ENCODE measurements at places on chromosomes 1 and 21.
A peak's percentile ranks its signal among the peaks of the same experiment; 100 is the strongest.

GRCh38 chr1:9292361-9293240 lies at the start of gene SPSB1:
Gene SPSB1, plus strand, starts transcription at chr1:9292894. Its CDS starts 62,998 bp downstream, at chr1:9355892.
- DNase-seq: peak; percentile 70

- no peak for DNase-seq
Observed at GRCh38 chr1:235408503-235408960, 41.3 kb downstream of the TBCE start.

DNA sequence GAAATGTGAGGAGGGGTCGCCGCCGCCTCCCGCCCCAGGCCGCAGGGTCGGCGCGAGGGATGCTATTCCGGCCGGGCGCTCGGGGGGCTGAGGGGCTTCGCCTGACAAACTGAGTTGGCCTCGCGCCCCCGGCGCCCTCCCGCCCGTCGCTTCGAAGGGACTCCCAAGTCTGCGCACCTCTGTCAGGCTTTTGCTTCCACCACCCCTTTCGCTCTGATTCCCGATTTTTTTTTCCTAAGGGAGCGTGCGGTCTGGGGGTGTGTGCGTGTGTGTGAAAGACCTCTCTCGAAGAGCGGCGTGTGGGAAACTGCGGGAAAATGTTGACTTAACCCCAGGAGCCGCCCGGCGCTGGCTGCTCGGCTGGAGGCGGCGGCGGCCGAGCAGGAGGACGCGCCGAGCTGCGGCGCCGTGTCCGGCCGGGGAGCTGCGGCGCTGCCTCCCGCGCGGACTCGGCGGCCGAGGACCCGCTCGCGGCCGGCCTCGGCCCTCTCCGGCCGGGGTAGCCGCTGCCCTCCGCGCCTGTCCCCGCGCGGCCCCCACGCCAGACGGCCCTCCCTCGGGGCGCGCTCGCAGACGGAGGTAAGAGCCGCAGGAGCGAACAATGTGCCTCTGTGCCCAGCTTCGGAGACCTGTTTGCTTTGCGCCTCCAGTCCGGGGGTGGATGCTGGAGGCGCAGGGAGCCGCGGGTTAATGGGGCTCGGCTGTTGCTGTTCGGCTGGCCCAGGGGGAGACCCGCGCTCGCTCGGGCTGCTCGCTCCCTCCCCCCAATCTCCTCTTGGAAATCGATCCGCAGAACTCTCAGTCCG lies 1.1 kb downstream of the ADGRL2 start:
- no peak for DNase-seq

DNA sequence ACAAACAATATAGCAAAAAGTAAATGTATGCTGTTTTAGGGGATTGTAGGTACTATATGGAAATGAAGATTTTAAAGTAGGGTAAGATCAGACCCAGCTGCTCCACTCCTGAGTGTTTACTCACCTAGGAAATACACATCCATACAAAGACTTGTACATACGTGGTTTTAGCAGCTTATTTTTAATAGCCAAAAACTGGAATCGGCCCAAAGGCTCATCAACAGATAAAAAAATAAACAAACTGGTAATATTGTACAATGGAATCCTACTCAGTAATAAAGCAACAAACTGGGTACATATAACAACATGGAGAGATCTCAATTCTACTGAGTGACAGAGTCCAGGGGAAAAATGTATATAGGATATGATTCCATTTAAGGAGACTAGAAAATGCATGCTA lies 179.2 kb upstream of the TMEM51 start:
- no peak for DNase-seq

- DNase-seq: peak; percentile 86
Observed at GRCh38 chr1:12450090-12450755, 167.8 kb downstream of the DHRS3 start.

GRCh38 chr1:54178296-54179070 lies 21.3 kb downstream of the CYB5RL start:
- no peak for DNase-seq

DNA sequence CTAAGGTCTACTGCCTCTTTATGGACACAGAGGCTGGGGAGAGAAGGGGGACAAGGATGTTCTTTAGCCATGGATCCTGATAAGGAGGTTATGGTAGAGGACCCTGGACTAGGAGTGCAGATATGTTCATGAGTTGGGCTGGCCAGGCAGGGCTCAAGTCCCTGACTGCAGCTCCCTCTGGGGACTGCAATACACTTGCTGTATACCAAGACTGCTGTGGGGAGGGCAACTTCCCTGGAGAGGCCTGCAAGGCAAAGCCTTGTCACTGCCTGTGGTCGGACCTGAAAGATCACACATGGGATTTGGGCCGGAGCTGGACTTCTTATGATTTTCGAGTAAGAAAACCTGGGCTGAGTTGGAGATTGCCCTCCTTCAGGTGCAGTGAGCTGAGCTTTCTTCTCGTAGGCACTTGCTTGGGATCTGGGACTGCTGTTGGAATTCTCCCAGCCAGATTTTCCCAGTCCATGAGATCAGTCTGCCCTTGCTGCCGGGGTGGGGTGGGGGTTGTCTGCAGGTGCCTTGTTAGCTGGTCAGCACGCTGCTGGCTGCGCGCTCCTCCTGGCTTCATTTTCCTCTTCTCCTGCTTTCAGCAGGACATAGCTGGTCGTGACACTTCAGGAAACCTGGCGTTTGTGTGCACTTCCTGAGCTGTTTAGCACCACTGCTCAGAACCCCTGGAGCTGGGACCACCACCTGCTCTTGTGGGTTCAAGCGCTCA lies 49.0 kb upstream of the KCNJ6 start:
- DNase-seq: no peak

GRCh38 chr21:34158866-34159835 lies 85.8 kb downstream of the MRPS6 start:
- no peak for DNase-seq

- no peak for DNase-seq
Observed at GRCh38 chr21:35226328-35226727, 177.2 kb upstream of the RUNX1 start.

DNA sequence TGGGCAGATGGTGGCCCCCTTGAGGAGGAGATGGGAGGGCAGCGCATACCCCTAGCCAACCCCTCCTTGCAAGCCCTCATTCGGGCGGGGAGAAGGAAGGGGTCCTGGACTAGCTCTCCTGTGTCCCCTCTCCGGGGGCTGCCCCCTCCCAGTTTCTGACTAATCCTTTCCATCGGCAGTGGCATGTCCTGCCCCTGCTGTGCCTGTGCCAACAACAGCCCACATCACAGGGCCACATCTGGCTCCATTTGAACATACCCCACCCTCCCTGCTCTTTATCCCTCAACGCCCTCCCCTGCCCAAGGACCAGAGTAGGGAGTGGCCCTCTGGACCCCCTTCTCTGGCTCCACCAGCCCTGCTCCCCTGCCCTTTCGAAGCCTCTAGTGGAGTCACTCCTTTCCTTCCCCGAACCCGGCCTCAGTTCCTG lies 11.0 kb upstream of the LMNA start:
- no peak for DNase-seq

DNA sequence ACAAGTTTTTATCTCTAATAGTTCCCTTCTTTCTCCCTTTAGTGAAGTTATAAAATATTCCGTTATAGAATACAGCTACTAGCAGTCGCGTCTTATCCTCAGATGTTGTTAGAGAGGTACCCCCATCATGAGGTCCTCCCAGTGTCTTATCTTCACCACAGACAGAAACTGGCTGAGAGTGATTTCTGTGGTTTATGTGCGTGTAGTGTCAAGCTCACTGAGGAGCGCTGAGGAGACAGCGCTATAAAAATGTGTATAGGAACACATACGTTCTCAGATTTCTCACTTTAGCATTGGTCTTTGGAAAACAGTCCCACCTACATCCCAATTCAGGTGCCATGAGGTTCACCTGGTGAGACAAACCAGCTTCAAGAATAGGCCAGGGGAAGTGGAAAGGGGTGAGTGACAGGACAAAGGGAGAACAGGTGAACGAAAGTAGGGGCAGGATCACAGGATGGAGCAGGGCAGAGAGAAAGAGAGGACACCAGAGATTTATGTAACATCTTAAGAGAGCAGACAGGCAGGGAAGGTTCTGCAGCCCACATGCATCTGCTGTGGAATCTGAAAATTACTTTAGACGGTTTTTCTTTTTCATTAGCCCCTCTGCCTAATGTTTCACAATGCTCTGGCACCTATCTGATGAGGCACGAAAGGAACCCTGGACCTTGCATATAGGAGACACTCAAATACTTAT lies 2.7 kb upstream of the PLEKHO1 start:
- DNase-seq: no peak

DNA sequence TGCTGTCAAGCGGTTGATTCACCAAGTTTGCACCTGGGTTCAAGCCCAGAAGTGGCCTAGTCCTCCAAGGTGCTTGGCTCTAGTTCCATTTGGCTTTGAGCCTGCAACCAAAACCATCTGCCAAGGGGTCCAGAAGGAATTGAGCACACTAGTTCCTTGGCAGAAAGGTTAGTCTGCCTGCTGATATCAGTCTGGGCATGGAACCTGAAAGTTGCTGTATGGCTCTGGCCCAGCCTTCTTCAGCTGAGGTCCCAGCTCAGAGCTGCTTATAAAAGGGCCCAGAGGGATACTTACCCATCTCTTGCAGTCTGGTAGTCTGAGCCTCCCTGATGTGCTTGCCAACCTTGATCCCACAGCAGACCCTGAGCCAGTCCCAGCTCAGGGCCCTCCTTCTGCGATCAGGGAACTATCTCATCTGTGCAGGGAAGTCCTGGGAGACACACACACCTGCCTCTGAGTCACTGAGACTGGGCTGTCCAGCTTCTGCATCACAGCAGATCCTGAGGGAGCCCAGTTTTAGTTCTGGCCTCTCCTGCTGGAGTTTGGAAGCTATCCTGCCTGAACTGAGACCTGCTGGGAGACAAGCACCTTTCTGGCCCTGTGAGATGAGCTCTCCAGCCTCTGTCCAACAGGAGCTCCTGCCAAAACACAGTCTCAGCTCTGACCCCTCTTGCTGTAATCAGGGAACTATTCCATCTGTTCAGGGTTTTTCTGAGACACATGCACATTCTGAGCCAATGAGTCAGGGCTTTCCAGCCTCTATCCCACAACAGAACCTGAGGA lies 75.8 kb downstream of the CTH start:
- DNase-seq: peak; percentile 20

GRCh38 chr1:168829876-168830275 lies 100.9 kb upstream of the DPT start:
- no peak for DNase-seq

DNA sequence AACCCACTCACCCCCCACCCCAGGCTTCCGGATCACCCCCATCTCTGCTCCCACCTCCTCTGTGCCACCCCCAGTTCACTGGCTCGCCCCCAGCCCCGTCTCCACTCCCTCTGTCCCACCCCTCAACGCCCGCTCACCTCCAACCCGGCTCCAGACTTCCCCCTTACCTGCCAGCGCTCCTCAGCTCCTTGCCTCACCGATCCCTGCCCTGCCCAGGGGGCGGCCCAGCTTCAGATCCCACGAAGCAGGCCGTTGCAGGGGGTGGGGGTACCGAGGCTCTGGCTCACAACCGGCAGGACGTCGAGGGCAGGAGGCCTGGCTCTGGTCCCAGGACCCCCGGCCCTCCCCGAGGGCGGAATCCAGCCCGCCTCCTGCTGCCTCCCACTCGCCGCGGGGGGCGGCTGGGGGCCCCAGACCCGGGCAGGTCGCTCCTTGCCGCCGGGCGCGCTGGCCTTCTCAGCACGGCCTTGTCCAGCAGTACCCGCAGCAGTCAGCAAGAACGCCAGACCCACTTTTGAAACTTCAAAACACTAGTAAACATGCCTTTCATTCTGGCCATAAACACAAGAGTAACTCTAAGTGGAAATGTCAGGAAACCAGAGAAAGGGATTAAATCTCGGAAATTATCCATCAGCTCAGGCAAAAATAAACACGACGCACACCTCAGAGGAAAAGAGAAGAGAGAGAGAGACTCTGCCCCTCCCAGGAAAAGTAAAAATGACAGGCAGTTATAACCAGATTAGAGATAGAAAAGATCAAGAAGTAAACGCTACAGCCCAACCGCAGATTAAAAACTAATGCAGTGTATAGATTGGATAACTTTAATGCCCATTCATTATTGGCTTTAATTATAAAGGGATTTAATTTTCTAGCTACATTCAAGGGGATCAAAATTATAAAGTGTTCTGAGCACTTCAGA lies 1.0 kb upstream of the FAM89A start:
- DNase-seq: no peak

- DNase-seq: no peak
Observed at GRCh38 chr1:102897557-102897956, 210.8 kb downstream of the COL11A1 start.

- DNase-seq: no peak
Observed at GRCh38 chr1:67217938-67218337, 51.7 kb downstream of the IL23R start.

GRCh38 chr21:26756491-26757159 lies 88.6 kb downstream of the ADAMTS1 start:
- no peak for DNase-seq

DNA sequence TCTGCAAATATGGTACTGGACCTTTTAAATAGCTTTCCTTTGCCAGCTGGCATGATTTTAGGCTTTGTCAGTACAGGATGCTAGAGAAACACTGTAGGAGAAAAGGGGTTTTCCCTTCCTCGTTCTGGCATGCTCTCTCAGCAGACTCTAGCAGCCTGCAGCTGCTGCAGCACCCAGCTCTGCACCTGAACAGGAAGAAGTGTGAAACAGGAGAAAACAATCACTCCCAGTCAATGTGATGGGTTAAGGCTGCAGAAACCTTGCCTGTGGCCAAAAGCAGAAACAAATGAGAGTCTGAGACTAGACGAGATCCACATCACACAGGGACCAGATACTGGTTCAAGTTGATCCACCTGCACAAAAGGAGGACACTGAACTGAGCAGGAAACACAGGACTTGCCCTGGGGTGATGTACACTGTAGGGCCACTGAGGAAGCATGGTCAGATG lies 21.2 kb downstream of the OVGP1 start:
- no peak for DNase-seq

DNA sequence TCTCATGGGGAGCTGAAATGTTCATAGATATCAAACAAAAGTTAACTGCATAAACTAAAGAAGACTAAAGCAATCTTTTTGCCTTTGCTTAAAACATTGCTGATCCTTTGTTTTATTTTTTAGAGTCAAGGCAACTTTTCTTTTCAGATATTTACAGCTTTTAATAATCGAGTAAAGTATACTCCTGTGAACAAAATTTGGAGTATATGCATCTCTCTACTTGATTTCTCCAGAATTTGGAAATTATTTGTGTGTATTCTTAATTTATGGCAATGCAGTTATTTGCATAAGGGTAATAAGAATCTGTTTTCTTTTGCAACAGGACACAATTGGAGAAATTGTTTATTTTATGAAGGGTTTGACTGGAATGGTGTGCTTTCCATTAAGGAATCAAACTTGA lies 4.2 kb upstream of the AQP10 start:
- DNase-seq: no peak

GRCh38 chr1:153293851-153294250 lies 18.9 kb downstream of the PGLYRP3 start:
- DNase-seq: no peak
